ENCODE measurements at places on chromosomes 6 and 20. TPM values are rescaled to one million over a fixed set of nuclear protein-coding genes. Genes with fewer than 3 reads are reported as not detected.
A peak's percentile ranks its signal among the peaks of the same experiment; 100 is the strongest.

DNA sequence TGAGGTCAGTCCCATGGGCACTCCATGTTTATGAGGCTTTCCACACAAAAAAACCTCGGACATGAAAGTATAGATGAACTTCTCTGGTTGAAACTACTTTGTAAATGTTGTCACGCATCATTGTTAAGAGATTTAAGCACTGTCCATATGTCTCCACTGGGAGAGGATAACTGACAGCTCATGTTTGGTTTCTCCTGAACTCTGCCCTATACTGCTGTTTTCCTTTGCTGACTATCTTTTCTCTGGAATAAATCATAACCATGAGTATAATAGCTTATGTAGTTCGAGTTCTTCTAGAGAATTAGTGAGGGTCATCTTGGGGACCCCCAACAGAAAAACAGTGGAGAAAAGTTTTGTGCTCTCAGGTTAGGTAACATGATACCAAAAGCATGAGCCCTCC, 14.3 kb downstream of the THEMIS start:
- DNase-seq: peak; percentile 2

GLP1R gene
- total RNA-seq: not detected

HLA-G gene
- not detected for total RNA-seq

DCBLD1 gene
- 27.8 TPM for total RNA-seq

DNA sequence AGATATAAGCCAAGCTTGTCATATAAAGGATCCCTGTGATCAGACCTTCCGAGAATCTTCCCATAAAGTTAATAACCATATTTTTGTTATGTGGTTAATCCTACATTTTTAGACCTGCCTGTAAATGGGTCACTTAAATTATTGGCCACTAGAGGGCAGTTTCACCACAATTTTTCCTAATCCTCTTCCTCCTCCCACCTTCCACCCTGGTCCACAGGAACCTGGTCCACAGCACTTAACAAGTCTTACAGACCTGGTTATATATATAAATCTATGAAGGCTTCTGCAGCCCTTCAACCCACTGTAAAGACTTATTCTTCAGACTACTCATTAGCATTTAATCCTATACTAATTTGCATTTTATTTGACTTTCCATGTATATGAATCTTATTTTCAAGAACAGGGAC, 28.3 kb downstream of the MRS2 start:
- DNase-seq: peak; percentile 54

GRCh38 chr20:10478205-10478604, 43.1 kb downstream of the SLX4IP start:
- DNase-seq: no peak

Data from IMR-90 (cell line).